ENCODE measurements at places on chromosomes 11 and 22.

DNA sequence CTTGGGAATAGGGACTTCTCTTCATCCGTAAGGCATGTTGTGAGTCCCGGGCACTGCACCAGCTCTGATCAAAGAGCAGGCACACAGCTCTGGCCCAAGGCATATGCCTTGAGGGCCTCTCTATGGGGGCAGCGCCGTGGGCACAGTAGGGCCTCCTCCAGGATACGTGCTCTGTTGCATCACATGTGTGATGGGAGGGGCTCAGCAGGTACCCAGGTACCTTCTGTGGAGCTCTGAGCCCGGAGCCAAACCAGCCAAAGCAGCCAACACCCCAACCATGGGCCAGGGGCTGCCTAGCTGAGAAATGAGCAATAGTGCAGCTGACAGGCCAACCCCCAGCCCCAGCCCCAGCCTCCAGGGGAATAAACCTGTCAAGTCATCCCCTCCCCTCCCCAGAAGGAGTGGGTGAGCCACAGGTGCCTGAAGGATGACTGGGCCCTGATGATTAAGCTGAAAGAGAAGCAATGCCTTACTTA is 79.7 kb upstream of the SHISAL1 start:
- DNase-seq: no peak

DNA sequence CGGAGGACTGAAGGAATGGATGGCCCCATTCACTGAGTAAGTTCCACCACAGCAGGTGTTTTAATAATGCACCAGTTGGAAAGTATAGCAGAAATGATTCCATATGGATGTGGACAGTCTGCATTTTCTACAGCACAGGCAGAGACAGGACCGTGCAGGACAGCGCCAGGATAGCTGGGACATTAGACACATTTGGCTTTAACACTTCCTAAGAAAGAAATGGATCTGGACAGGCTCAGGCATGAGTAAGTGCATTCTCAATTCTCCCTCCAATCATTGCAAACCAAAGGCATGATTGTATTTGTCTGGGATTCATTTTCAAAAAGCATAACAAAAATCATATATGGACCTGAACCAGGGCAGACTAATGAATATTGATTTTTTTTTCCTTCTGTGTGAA is 233.0 kb upstream of the POU2AF2 start:
- DNase-seq: no peak

DNA sequence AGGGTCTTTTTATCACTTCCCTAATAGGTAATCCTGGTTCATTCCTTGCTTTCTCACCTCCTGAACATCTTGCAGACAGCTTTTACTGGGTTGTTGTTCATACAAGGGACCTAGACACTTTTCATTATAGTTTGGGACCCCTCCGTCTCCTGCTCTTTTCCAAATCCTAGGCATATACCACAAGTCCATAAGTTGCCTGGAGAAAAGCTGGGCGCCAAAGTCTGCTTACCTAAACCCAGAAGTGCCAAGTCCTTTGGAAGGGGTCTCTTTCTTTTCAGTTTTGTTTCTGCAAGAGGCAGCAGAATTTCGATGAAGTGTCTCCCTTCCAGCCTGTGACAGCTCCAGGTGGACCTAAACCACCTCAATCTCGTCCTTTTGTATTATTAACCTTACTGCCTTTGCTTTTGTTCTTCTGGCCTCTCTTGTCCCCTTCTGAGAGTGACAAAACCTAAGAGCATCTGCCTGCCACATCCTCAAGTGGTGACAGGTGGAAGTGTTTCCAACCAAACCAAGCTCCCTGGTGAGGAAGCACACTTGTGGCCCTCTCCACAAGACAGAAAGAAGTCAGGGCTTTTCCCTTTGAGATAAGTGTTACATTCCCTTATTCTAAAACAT is 19.5 kb upstream of the P2RY6 start:
- DNase-seq: peak; percentile 41

DNA sequence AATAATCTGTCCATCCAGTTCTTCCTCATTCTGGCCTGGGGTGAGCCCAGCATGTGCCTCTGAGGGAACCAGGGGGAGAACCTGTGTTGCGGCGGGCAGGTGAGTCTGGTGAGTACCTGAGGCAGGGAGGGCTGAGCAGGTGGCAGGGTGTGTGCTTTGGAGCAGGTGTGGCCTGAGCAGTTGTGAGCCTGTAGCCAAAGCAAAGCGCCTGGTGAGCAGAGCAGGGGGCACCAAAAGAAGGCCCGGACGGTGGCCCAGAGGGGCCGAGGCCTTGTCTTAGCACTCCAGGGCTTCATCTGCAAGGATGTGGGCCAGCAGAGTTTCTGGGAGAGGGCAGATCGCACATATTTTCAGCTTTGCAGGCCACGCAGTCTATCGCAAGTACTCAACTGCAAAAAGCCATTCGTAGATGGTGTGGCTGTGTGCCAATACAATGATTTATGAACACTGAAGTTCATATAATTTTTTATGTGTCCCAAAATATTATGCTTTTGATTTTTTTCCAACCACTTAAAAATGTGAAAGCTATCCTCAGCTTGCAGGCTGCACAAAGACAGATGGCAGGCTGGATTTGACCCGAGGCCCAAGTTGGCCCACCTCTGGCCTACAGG is 8.7 kb downstream of the GLB1L2 start:
- no peak for DNase-seq

- DNase-seq: no peak
Measured at GRCh38 chr22:43349636-43350035, 6.5 kb upstream of the SCUBE1 start.

- DNase-seq: no peak
Measured at GRCh38 chr22:23095733-23096342, 25.5 kb downstream of the GNAZ start.

DNA sequence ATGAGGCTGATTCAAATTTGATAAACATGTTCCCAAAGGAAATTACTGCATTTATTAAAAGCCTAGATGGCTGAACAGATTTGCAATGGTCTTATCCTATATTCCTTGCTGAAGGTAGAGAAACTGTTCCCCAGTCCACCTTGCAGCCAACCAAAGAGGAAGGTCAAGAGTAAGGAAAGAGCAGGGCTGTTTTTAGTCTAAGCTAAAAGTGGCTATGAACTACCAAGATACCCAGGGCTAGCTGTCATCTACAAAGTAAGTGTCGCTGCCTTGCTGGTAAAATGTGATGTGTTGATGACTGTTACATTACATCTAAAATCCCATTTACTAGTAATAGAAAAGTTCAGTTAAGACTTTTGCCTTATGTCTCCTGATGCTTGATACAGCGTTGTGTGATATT is 290.1 kb upstream of the MPPED2 start:
- DNase-seq: no peak

DNA sequence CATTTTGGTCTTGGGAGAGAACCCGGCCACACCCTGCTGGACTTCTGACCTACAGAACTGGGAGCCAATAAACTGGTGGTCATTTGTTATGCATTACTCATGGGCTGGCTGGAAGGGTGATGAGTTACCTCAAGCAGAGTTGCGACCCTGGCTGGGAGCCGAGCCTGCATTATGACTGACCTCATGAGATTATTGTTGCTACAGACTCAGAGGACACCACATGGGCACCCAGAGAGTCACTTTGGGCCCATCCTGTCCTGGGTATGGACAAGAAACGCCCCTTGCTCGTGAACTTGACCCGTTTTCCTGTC is 531.7 kb downstream of the TBC1D22A start:
- no peak for DNase-seq

DNA sequence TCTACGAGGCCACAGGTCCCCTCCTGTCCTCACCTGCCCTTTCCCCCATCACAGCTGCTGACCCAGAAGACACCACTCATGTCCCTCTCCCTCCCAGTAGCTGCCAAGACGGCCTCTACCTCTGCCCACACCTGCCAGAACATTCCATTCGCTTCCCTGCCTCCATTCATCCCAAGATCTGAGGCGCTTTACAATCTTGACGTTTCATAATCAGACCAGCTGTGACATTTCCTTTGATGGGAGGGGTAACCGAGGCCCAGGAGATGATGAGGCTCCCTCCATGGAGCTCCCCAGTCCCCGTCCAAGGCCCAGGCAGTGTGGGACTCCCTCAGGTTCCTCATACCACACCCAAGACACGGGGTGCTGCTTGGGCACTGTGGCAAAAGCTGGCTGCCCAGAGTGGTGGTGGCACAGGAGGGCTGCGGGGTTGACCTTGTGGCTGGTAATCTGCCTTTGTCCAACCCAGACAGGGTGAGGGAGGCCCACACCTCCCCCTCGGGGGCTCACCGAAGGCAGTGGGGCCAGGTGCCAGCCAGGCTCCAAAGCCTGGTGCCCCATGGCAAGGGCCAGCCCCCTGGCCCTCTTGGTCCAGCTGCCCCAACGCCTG is 17.3 kb downstream of the PHLDA2 start:
- no peak for DNase-seq

DNA sequence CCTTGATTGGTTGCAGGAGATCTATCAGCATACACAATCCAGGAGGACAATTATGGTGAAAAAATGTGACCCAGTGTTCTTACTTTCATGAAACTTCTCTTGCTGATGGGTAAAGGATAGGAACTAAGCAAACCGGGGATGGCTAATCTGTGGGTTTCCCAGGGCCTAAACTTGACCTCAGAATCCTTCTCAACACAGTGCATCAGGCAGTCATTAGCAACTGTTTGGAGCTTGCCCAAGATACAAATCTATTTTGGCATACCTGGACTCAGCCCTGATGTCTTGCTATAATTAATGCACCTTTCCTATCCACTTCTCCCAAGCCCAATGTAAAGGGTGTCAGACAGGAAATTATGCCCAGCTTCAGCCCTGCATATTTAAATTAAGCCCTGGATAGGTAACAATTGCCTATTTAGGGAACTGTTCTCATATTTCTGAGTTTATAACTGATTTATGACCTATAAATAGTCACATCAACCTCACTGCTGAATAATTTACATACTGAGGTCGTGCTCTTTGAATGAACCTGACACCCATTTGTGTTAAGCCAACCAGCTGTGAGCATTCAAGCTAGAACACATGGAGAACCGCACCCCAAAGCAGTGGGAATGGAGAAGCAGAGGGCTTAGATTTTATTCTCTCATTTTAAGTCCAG is 9.2 kb upstream of the PHF21A start:
- no peak for DNase-seq
